Stimulated activated CD4-positive, alpha-beta T cell treated with anti-CD3 and anti-CD28 coated beads, Interleukin-4, amount 100 ng/mL, for 4 hours (primary cell): ENCODE measurements at places on chromosomes 7 and 10.

DNA sequence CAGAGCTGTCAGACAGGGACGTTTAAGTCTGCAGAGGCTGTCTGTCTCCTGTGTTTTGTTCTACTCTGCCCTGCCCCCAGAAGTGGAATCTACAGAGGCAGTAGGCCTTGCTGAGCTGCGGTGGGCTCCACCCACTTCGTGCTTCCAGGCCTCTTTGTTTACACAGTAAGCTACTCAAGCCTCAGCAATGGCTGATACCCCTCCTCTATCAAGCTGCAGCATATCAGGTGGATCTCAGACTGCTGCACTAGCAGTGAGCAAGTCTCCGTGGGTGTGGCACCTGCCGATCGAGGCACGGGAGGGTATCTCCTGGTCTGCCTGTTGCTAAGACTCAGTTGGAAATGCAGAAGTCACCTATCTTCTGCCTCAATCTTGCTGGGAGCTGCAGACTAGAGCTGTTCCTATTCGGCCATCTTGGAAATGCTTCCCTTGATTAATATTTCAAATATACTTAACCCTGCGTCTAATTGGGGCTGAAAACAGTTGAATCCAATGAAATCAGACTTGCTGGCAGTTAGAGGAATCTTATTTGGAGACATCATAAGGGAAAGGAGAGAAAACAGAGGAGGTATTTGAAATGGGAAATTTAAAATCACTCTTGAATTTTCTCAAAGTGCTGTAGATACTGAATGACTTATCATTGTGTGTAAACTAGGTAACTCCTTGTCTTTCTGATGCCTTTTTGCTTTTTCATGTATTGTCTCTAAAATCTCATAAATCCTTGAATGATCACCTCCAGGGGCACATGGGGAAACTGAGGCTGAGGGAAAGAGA is 13.8 kb upstream of the CYP3A5 start:
- peak; percentile 3 for DNase-seq

- DNase-seq: no peak
Measured at GRCh38 chr7:117791877-117792780, 81.1 kb downstream of the CTTNBP2 start.

DNA sequence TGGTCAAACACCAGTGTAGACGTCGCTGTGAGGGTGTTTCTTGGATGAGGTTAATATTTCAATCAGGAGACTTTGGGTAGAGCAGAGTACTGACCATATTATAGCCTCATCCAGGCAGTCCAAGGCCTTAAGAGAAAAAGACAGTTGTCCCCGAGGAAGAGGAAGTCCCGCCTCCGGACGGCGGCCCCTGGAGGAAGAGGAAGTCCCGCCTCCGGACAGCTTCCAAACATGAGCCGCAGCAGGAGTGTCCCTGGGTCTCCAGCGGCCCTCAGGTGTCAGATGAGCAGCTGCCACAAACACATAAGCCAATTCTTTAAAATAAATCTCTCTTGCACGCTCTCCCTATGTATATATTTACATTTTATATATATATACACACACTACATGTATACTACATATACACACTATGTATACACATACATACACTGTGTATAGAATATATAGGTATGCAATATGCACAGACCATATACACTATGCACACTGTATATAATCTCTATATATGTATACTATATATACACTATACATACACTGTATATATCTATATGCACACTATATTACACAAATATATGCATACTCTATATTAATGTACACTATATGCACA is 37.5 kb downstream of the PWWP2B start:
- peak; percentile 41 for DNase-seq

- DNase-seq: no peak
Measured at GRCh38 chr7:131027287-131027773, 293.3 kb upstream of the KLF14 start.

GRCh38 chr10:27997865-27998177 is 1.1 kb downstream of the ODAD2 start:
- no peak for DNase-seq

DNA sequence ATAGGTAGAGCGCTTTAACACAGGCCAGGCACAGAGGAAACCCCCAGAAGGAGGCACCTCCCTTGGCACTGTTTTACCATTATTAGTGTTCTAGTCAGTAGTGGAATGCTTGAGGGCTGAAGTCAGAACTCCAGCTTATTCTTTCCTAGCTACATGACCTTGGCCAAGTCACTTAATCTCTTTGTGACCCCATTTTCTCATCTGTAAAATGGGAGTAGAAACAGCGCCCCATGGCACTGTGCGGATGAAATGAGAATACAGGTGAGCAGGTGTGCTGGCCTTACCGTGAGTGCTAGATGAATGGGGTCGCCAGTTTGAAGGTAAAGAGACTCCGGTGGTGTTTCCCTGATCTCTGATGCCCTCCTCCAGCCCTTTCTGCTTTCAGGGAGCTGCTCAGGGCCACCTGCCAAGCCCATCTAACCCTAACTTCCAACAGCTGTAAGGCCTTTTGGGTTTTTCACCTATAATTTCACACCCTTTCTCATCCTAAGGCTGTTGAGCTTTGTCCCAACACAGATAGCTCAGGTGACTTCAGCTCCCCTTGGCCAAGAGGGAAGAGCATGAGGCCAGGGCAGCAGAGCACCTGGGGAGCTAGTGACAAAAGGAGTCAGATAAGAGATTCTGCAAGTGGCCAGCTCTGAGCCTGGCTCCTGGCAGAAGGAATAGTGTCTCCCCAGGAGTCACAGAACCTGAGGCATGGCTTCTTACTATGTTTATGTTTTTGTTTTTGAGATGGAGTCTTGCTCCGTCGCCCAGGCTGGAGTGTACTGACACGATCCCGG is 76.8 kb downstream of the SH3PXD2A start:
- no peak for DNase-seq

GRCh38 chr7:65477326-65477725 is 103.7 kb downstream of the ZNF92 start:
- no peak for DNase-seq

GRCh38 chr7:121449329-121449728 is 53.2 kb upstream of the FAM3C start:
- DNase-seq: no peak

DNA sequence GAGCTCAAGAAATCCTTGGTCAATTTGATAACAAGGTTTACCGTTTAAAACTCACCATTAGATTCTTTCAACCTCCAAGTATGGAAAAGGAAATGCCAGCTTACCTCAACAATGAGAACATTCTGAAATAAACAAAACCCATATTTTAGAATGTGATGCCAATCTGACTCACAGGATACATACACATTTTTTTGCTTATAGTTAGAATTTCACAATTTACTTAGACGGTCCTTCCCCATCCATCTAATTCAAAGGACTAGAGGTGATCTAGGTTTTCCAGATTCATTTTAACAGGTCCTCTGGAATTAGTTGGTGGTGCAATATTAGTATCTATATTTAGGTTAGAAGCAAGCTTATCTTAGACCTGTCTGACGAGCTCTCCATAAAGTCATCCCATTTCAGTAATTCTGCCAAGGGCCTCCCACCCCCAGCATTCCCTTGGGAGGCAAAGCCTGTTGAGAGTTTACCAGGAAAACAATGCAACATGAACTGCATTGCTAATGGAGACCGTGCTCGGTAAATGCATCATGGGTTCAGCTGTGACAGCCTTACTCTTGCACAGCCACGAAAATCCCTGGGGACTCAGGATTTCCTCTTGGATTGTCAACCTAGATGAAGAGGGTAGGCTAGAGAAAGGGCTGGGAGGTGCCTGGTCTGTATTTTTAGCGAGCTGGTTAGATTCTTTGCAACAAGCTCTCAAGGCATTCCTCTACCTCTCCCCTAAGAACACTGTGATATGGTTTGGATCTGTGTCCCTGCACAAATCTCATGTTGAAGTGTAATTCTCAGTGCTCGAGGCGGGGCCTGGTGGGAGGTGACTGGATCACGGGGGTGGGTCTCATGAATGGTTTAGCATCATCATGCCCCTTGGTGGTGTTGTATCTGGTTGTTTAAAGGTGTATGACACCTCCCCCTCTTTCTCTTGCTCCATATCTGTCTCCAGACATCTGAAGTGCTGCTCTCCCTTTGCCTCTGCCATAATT is 93.8 kb downstream of the PRTFDC1 start:
- no peak for DNase-seq

- DNase-seq: no peak
Measured at GRCh38 chr7:1854866-1855724, 185.0 kb downstream of the ELFN1 start.

- no peak for DNase-seq
Measured at GRCh38 chr10:82778908-82779307, 903.9 kb downstream of the NRG3 start.

GRCh38 chr7:64618785-64619456 is 47.0 kb upstream of the ZNF107 start:
- DNase-seq: no peak

GRCh38 chr7:42262964-42263363 is 26.0 kb upstream of the GLI3 start:
- no peak for DNase-seq

GRCh38 chr10:90842725-90843124 is 15.1 kb downstream of the HTR7 start:
- no peak for DNase-seq

DNA sequence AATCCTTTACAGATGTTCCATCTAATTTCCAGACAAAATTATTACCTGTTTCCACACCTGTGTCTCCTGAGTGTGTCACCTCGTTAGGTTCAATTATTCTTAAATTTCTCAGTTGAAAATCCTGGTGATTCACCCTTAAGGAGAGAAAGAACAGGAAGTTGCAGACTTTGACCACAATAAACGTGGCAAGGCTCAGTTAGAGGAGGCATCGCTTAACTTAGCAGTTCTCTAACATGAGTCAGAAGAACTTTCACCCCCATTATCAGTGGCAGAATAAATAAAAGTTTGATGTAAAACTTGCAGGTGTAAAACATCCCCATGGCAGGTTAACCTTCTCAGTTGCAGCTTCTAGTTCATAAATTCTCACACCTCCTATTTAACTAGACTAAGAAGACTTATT is 8.3 kb downstream of the XPNPEP1 start:
- peak; percentile 58 for DNase-seq

GRCh38 chr7:159040146-159040545 is 104.5 kb downstream of the VIPR2 start:
- DNase-seq: no peak

- no peak for DNase-seq
Measured at GRCh38 chr7:132065989-132066603, 509.7 kb upstream of the PODXL start.

- no peak for DNase-seq
Measured at GRCh38 chr10:35961501-35961900, 319.4 kb upstream of the FZD8 start.

- no peak for DNase-seq
Measured at GRCh38 chr10:60643874-60644273, 134.4 kb upstream of the CDK1 start.

DNA sequence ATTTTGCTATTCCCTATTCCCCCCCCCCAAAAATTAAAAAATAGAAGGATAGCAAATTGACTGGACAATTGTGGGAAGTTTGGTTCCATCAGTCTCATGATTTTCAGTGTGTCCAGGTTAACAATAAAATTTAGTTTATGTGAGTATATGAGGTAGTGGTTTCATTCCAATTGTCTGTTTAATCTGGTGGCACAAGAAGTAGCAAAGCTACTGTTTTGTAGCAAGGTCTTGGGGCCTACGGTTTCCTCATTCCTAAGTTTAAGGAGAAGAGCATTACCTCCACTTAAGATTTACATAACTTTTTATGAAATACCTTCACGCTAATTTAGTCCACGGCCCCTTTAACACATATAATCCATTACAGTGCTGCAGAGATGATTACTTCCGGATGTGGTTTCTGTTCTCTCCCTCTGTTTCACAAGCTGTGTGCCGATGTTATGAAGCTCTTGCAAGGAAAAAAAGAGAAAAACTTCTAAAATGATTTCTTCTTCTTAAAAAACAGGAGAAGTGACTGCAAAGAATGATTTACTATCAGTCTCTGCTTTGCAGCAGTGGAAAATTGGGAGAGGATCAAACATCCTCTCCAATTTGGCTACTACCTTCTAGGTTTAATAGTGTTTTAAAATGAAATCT is 32.7 kb upstream of the NPVF start:
- no peak for DNase-seq

DNA sequence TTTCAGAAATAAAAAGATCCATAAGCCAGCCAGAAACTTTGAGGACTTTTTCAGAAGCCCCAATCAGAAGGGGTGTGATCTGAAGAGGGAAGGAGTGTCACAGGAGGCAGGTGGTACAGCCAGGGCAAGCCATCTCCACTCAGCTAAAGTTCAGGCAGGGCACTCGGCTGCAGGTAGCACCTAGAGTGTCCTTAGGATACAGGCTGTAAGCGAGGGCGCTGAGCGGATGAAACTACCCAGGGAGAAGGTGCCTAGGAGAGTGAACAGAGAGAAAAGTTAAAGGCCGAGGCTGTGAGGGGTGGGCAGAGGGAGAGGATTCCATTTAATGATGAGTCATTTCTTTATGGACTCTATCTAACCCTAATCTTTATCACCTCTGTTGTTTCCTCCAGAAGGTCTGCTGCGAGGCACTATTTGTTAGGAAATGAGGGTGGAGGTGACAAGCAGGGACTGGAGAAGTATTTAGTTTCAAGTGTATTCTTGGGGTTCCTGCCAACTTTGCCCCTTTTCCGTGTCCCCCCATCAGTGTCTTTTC is 29.8 kb upstream of the ZCCHC24 start:
- DNase-seq: no peak

- peak; percentile 4 for DNase-seq
Measured at GRCh38 chr10:95445837-95446486, 115.2 kb downstream of the SORBS1 start.

- DNase-seq: no peak
Measured at GRCh38 chr7:84274029-84274638, 79.5 kb upstream of the SEMA3A start.

DNA sequence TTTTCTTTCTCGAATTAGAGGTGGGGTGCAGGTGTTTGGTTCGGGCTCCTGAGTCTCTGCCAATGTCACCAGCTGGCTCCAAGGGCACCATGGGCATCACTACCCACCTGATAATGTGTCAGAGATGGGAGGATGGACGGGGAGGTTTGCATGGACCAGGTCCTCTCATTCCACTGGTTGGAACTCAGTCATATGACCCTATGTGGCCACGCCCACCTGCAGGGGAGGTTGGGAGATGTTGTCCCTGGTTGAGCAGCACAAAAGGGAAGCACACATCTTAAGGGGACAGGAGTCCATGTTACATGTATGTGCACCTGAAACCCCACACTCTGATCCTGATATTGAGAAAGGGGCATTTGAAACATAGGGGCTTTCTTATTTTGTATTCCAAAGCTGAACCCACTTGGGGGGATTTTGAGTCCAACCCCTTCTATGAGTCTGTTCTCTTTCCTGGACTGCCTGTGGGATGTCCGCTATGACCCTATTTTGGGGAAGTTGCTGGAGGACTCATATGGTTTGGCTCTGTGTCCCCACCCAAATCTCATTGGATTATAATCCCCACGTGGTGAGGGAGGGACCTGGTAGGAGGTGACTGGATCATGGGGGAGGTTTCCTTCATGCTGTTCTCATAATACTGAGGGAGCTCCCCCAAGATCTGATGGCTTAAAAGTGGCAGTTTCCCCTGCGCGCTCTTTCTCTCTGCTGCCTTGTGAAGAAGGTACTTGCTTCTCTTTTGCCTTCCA is 66.9 kb upstream of the BAIAP2L1 start:
- DNase-seq: no peak

DNA sequence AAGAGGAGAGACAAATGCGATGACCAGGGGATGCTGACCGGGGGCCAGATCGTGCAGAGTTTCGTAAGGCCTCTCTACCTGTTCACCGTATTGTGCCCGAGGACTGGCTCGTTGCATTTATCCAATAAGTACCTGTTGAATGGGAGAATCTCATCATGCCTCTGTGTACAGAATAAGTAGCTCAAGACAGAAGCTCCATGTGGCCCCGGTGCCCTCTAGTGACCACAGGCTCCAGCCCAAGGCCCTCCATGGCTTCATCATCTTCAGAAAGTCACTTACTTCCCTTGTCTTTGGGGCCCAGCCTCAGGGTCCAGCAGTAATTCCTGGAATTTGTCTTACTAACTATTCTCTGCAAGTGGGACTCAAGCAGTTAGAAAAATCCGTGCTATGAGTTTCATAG is 151.0 kb downstream of the CHN2 start:
- no peak for DNase-seq
